ENCODE measurements at places on chromosomes 1 and 21.

DNA sequence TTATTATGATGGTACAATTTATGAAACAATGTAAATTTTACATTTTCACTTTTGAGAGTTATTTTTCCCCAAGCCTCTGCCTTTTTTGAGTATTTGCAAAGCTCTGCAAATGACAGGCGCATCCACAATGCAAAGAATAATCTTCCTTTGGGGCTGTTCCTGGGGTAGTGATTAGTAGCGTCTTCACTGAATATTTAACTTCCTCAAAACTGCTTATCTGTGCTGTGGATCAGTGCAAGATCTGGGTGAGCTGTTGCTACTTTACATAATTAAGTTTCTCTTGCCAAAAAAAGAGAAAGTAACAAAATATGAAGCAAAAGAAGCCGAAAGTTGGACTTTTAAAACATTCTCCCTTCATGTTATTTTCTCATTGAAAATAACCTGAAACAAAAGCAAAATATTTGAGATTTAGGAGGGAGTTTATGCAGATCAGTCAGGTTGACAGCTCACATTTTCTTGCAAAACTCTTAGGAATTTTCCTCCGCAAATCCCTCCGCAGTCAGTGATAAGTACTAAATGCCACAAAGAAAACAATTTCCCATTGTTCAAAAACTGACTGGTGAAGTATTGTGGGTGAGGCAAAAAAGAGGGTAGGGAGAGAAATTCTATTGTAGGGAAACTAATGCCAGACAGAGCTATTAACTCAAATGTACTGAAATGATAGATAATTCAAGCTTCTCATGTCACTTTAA, 276.4 kb upstream of the B3GALT2 start:
- DNase-seq: no peak

GRCh38 chr1:117013309-117013858, 11.8 kb downstream of the CD101 start:
- peak; percentile 83 for DNase-seq

GRCh38 chr21:14088391-14088790, 122.4 kb downstream of the LIPI start:
- no peak for DNase-seq

- DNase-seq: peak; percentile 42
Observed at GRCh38 chr1:112618721-112619517, at the start of gene ST7L. ST7L (minus strand) TSS chr1:112619141; CDS start chr1:112619113, 28 bp downstream.

GRCh38 chr1:72355899-72356298, 73.6 kb upstream of the NEGR1 start:
- DNase-seq: no peak

DNA sequence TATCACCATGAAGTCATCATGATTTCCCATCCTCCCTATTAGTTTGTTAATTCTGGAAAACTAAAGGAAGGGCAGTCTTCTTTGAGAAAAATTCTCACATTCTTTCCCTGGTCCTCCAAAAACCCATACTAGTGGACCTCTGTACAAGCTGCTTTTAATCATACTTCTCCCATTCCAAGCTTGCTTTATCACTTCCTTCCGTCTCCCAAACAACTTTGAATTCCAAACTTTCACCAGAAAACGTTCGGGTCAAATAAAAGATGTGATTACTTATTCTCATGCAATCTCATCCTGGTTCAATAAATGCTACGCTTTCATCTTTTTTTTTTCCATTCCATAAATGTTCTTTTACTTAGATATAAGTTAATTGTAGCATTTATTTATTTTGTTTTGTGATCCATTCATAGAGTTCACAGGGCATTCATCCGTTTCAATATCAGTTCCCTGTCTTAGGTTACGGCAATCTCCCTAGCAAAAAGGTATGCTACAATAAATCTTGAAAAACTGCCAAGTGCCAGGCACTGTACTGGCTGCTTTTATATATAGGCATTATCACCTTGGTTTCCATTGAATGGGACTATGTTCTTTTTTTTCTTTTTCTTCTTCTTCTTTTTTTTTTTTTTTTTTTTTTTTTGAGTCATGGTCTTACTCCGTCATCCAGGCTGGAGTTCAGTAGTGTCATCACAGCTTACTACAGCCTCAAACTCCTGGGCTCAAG, 100.2 kb upstream of the GREM2 start:
- no peak for DNase-seq

DNA sequence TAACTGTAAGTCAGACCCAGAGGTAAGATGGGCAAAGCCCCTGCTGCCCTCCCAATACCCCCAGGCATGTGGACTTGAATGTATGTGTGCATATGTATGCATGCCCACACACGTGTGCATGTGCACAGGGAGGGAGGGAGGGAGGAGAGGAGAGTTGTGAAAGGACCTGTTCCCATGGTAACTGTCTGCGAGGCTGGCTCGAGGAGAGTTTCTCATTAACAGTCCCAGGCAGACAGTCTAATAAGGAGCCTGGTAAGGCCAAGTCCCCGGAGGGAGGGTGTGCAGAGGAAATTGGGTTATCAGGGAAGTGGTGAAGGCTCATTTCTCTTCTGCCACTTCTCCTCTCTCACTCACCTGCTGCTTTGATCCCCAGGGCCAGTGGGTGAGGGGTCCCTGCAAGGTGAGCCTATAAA, 74.9 kb downstream of the NFASC start:
- DNase-seq: no peak

GRCh38 chr21:21200939-21201615, 202.9 kb downstream of the NCAM2 start:
- DNase-seq: no peak

- DNase-seq: peak; percentile 53
Observed at GRCh38 chr1:55288245-55288644, 73.1 kb upstream of the USP24 start.

GRCh38 chr1:6819246-6820040, 34.2 kb downstream of the CAMTA1 start:
- no peak for DNase-seq

GRCh38 chr1:57007472-57007871, 41.7 kb upstream of the C8B start:
- no peak for DNase-seq

GRCh38 chr1:3695326-3696217, 43.3 kb downstream of the TP73 start:
- no peak for DNase-seq

DNA sequence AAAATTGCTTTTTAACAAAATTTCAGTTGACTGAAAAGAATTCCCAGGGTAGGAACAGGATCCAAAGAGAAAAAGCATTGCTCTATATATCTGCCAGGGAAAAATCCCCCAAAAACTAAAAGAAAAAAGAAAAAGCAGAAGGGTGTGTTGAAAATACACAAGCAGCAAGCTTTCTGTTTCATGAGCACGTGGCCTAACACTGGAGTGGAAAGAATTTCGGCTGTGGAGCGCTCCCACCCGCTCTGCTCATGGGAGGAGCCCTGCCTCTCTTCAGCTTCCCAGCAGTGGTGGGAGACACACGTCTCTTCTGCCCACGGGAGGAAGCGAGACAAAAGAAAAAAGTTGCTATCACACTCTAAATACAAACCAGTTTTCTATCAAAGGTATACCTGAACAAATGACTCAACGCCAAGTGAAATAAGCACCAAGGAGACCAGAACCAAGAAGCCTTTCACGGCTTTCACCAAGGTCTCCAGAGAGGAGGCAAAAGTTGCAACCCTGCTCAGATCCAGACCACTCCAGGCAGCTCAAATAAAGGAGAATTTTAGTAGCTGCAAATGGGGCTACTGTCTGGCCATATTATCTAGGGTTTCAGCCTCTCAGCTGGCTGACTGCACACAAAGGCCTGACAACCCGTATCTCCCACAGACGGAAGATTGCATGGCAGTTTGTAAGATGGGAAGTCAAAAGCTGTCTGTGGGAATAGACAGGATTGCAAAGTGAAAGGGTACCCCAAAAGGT, 29.5 kb upstream of the ZNF496 start:
- DNase-seq: no peak

DNA sequence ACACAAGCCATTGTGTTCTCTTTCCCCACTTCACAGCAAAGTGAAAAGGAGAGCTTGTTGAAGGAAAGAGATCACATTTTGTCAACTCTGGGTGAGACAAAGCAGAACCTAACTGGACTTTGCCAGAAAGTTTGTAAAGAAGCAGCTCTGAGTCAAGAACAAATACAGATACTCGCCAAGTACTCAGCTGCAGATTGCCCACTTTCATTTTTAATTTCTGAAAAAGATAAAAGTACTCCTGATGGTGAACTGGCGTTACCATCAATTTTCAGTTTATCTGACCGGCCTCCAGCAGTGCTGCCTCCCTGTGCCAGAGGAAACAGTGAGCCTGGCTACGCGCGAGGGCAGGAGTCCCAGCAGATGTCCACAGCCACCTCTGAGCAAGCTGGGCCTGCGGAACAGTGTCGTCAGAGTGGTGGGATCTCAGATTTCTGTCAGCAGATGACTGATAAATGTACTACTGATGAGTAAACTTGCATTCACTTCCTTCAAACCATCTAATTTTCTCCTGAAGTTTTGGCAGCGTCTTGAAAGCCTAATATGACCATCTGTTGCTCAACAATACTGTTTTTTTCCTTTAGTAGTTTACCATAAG, 43.7 kb downstream of the BACH1 start:
- no peak for DNase-seq

- no peak for DNase-seq
Observed at GRCh38 chr1:192559115-192560006, 16.2 kb upstream of the RGS1 start.

DNA sequence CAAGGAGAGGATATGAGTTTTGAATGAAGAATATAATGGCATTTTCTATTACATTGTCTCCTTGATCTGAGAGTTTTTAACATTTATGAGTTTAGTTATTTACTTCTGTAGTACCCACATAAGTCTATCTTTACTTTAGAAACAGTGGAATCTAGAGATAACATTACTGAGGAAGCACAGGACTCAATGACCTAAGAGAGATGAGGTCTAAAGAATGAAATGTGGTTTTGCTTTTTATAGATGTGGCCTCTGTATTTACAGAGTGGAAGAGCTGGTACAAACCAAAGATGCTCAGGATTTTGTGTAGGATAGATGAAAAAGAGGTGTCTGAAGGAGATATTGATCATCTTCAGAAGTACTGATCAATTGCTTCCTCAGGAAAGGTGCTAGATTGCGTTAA, 177.3 kb downstream of the KCTD3 start:
- DNase-seq: no peak

- no peak for DNase-seq
Observed at GRCh38 chr1:193542690-193543089, 356.3 kb upstream of the B3GALT2 start.

DNA sequence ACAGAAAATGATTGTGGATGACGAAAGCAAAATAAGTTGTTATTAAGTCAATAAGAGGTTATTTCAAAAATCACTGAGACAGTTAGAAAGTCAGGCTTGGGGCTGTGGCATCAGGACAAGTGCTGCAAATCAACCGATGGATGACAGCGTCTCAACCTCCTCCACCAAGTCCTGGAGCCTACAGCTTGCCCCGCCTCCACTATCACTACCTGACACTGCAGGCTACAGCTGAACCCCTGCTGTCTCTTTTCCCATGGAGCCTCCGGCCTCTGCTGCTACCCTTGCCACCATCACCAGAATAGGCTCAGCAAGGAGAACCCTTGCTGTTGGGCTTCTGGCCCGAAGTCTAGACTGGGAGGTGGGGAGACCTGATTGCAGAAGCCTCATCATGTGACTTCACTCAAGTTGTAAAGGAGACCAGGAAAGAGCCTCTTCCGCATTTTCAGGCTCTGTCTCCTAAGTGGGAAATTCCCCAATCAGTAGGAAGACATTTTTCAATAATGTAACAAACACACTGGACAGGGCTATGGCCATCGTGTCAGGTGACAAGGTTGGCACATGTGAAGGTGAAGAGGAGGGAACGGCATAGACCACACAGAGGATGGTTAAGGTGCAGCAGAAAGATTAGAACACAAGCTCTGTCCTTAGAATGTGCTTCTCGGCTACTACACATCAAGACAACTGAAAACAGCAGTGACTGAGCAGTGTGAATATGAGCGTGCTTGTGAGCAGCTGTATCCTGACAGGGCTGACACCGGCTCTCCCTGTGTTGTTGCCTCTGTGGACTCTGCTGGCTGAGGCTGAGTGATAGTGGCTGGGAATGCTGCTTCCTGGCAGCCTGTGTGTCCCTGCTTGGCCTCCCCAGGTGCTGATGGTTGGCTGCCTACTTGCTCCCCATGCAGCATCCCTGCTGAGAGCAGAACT, 660.7 kb downstream of the PTPRU start:
- DNase-seq: no peak

GRCh38 chr1:30619619-30620018, 103.8 kb downstream of the MATN1 start:
- no peak for DNase-seq

GRCh38 chr1:173285048-173285447, 77.9 kb upstream of the TNFSF4 start:
- DNase-seq: no peak

GRCh38 chr21:39144191-39144590, 39.1 kb downstream of the PSMG1 start:
- no peak for DNase-seq

GRCh38 chr1:227169343-227169742, 148.9 kb downstream of the CDC42BPA start:
- no peak for DNase-seq

DNA sequence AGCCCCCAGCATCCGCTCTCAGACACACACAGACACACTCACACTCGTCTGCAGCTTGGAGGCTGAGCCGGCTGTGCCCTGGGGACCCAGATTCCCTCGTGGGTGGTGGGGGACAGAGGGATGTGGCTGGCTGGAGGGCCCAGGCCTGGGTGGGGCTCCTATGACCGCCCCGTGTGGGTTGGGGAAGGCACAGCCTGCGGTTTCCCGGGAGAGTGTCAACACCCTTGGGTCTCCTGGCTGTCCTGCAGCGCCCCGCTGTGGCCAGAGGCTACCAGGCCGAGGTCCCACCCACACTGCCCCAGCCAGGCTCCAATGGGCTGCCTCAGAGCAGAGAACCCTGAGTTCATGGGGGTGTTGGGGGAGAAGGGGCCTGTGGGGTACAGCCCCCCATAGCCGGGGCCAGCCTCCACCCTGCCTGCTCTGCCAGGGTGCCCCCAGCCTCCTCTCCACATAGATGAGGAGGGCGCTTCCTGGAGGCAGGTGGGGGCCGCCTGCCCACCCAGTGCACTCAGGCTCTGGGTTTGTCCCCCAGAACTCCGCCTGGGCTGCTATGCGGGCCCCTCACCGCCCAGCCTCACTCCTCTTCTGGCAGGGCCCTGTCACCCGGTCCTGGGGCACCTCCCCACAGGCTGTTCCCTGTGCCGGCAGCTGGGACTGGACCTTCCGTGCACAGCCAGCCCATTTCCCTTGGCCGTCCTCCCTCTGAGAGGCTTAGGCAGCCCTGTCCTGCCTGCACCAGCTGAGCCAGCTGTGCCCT, at the start of gene TTC34:
Gene TTC34, minus strand, starts transcription at position 159 of the 757 bp plus-strand sequence. CDS start 866 bp downstream, outside the sequence.
- peak; percentile 12 for DNase-seq

DNA sequence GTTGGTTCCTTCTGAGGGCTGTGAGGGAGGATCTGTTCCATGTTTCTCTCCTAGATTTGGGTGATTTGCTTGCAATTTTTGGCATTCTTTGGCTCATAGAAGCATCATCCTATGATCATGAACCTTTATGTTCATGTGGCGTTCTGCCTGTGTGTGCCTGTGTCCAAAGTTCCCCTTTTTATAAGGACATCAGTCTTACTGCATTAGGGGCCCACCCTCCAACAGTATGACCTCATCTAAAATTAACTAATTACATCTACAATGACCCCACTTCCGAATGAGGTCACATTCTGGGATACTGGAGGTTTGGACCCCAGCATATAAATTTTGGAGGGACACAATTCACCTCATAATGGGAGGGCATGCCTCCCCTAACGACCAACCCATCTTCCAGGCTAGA, 12.8 kb upstream of the CAMK1G start:
- no peak for DNase-seq
